NCI-H510A (cell line): ENCODE measurements at places on chromosomes 5 and 9.

- no peak for DNase-seq
Measured at GRCh38 chr5:59756373-59757035, 137.0 kb downstream of the PDE4D start.

- no peak for DNase-seq
Measured at GRCh38 chr5:130529511-130530485, 625.5 kb downstream of the CHSY3 start.

GRCh38 chr9:109258481-109259302, 62.2 kb downstream of the EPB41L4B start:
- peak; percentile 38 for DNase-seq

- no peak for DNase-seq
Measured at GRCh38 chr5:98186128-98186527, 587.3 kb upstream of the RGMB start.

DNA sequence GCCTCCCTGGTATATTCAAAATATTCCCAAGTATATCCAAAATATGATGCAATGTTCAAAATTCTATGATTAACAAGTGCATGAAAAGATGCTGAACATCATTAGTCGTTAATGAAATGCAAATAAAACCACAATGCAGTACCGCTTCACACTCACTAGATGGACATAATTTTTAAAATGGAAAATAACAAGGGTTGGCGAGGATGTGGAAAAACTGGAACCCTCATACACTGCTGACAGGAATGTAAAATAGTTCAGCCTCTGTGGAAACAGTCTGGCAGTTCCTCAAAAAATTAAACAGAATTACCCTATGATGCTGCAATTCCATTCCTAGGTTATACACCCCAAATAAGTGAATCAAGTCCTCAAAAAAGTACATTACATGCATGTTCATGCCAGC, 36.1 kb upstream of the MYOT start:
- no peak for DNase-seq

DNA sequence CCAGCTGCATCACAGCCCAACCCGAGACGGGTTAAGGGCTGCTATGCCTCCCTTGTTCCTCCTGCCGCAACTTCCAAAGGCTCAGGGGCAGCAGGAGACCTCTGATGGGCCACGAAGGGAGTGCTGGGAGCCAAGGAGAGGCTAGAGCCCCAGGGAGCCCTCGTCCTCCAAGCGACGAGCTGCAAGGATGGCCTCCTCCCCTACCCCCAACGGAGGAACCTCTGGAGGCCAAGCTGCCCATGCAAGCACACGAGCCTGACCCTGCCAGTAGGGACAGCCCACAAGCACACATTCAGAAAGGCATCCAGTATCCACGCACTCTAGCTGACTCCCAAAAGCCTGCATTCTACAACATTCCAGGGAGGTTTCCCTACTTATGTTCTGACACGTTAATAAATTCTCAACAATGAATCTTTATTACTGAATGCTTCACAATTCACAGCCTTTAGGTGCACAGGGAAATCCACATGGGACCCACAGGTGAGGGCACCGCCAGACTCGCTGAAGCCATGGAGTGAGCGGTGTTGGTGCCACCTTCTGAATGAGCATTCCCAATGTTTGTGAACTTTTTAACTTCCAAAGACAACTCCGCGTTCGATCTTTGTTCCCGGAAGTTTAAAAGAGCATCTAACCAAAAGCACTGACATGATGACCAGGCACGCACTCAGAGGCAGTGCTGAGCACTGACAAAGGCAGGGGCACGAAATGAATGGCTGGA, 28.7 kb downstream of the IPPK start:
- DNase-seq = no peak

GRCh38 chr9:100428871-100429654, 2.1 kb downstream of the MSANTD3 start:
- no peak for DNase-seq

- no peak for DNase-seq
Measured at GRCh38 chr9:96651626-96652025, 3.5 kb downstream of the PRXL2C start.

DNA sequence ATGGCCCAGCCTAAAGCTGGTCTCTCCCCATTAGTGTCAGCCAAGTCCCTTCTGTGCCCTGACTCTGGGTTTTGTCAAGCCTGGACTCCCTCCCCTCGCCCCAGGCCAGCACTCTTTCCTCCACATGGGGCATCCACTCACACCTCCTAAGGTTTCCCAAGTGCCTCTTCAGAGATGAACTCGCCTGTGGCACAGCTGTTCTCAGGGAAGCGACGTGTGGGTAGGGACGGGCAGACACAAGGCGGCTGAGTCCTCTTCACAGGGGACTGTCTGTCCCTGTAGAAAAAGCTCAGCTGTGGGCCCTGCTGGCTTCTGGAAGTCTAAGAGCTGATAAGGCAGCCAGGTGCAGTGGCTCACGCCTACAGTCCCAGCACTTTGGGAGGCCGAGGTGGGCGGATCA, 78.5 kb downstream of the CACNA1B start:
- no peak for DNase-seq

GRCh38 chr9:127873223-127873691, 4.2 kb downstream of the AK1 start:
- DNase-seq = no peak

GRCh38 chr9:109801484-109801883, 21.5 kb downstream of the PALM2AKAP2 start:
- DNase-seq = no peak

DNA sequence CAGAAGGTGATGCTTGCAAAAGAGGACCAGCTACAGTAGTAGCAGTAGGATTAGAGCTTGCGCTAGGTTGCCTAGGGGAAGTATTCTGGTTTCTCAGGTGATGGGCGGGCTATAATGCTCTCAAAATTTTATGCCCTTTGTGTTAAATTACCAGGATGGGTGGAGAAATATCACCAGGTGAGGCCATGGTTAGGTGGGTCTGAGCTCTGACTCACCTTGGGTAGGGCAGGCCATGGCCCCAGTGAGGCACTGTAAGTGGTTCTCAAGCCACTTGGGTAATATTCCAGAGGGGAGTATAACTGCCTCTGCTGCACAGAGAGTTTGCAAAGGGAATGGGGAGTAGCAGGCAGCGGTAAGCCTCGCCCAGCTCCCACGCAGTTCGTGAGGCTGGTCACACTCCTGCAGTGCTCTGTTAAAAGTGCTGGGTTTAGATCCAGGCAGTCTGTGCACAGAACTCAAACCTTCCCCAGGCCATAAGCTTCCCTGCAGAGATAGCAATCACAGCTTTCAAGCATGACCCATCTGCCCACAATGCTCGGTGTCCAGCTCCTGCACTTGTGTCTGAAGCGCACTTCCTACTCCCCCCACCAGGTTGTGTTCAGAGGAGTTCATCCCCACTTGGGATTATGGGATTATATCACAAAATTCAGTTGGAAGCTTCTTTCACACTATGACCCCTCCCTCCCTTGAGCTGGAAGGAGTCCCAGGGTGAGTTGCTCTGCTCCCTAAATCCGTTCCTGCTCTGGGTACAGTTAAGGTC, 575.0 kb downstream of the CHSY3 start:
- no peak for DNase-seq

DNA sequence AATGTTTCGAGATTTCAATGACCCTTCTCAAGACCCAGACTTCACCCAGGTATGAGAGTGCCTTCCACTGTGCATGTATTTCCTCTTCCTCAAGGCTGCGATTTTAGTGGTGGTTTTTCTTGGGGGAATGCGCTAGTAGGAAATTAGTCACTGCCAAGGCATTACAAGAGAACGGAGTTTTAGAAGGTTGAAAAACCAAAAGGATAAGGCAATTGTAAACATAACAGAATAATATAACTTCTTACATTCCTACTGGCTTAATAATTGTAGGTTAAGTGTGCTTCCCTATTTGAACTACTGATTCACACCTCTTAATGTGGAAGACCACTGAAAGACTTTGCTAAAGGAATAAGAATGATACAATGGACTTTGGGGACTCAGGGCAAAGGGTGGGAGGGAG, 38.9 kb downstream of the ACO1 start:
- DNase-seq = no peak

DNA sequence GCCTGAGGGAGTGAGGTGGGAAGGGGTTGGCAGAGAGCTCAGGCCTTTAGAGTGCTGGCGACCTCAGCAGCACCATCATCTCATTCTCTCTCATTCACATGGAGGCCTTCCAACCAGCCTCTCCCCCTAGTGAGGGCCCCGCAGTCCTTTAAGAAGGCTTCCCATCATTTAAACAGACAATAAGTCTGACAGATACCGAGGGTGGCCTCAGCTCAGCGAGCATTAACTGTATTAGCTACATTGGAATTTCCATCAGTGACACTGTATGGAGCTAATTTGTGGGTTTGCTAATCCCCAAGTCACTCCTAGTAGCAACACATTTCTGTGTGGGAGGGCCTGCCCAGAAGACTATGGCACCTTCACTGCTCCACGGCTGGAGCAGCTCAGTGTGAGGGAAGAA, 75.8 kb downstream of the INSYN2B start:
- DNase-seq = no peak

GRCh38 chr9:20811872-20812271, 127.8 kb downstream of the FOCAD start:
- no peak for DNase-seq

DNA sequence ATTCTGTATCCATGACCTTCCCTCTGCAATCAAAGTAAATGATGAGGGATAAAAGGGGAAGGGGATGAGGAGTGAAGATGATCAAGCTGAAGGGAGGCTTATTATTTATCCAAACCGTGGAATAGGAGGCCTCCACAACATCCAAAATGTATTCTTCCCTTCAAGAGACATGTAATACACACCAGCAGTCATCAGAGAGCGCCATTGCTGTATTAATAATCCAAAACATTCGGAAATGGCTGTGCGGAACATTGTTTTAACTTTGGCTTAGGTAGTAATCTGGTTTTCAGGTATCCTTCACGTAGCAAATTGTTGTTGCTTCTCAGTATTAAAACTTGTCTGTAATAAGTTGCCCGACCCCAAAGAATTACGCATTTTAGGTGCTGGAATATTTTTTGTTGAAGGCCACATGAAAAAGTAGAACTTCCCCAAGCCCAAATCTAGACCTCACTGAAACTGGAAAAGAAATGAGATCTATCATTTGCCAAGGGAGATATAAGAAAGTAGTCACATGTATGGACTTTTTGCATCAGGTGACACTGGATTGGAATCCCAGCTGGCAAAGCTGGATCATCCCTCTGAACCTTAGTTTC, 2.6 kb upstream of the BOD1 start:
- no peak for DNase-seq

DNA sequence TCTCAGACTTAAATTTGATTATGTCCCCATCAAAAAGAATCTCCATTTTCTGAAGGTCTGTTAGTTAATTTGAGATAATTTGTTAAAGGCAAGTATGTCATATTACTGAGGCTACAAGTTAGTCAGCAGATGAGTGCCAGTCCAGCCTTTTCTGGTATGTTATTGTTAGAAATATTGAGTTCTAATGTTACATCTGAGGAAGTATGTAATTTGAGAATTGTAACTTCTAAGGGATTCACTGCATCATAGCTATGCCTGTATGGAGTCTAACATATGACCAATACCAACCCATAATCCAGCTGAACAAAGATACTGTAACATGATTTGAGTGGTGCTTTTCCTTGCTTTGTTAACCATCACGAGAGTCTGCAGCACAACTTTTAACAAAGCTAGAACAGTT, 13.9 kb downstream of the SLC23A1 start:
- DNase-seq = no peak

DNA sequence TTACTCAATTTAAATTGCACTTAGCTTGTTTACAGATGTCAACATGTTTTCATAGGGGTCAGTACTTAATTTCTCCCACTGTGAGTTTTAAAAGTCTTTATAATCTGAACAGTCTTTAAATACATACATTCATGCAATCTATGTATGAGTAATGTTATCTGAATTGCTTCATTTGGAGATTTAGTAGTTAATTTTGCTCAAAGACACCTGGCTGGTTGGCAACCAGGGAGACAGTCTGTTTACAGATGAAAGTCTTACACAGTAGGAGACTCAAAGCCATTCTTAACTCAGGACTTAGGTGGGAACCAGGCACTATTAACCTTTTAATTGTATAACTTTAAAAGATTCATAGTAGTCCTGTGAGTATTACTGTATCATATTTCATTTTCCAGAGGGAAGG, 29.3 kb downstream of the DAB2 start:
- DNase-seq = no peak

DNA sequence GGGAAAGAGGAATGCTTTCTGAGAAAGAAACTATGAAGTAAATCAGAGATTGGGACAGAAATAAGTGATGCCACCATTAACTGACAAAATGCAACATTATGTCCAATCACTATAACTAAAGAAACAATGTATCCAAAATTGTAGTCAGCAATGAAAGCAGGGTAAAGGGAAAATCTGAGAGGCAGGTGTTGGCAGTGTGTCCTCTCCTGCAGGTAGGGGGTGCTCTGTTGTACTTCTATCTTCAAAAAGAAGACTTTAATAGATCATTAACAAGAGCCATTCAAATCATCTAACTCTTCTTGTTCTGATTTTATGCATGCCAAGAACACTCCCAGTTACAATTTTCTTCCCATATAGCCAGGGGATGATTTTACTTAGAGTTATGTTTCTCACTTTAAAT, 1275.7 kb downstream of the PTPRD start:
- no peak for DNase-seq

- no peak for DNase-seq
Measured at GRCh38 chr5:172505403-172505759, 51.1 kb upstream of the SH3PXD2B start.

DNA sequence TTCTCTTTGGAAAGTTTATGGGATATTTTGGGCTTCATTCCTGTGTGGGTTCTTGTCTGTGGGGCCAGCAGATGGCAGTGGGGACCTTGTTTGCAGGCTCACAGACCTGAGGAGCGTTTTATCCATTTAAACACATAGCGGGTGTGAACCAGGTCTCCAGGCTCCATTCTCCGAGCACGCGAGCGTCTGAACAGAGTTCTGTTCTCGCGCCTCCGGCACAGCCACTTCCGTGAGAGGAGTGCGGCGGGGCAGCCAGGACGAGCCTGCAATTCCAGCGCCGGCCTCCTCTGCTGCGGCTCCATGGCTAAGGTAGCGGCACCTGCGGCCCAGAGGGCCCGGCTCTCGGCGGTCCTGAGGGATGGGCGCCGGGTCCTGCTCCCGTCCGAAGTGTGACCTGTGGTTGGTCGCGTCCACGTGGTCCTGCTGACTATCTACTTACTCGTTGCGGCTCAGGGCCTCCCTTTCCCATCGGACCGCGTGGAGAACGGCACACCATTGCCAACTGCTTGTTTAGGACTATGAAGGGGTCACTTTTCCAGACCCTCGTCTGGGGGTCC, 7.3 kb downstream of the NRARP start:
- DNase-seq = no peak

GRCh38 chr5:54981928-54982327, 3.5 kb downstream of the ESM1 start:
- no peak for DNase-seq

DNA sequence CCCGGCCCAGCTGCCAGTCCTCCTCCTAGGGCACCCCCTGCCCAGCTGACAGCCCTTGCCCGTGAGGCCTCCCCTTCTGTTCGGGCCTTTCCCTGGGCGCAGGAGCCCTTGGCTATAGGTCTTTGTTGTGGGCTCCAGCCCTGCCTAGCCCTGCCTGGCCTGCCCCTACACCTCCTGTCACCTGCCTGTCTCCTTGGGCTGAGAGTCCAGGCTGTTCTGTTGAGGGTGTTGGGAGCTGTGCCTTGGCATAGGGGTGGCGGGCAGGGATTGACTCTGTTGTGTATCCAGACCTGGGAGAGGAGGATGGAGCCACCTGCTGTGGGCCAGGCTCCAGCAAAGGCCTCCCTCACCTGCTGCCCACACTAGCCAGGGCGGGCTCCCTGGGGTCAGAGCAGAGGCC, 11.6 kb downstream of the FCN2 start:
- no peak for DNase-seq
